Right forelimb (tissue), 1 donor: ENCODE measurements at places on chromosomes 7 and 10.

DNA sequence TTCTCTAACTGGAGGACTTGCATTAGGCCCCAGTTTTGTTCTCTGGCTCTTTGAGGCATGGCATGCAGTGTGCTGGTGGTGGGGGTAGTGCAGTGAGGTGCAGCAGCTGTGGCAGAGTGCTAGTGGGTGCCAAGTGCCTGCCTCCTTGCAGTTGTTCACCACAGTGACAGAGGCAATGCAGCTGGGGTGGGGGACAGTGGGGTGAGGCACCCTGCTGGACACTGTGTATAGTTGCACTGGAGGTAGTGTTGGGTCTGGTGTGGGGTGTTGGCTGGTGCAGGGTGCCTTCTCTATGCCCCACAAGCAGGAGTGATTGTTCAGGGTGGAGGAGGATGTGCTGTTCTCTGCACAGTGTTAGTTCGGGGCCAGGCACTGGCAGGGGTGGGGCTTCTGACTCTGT lies 21.7 kb upstream of the KEL start:
- DNase-seq, result no peak

DNA sequence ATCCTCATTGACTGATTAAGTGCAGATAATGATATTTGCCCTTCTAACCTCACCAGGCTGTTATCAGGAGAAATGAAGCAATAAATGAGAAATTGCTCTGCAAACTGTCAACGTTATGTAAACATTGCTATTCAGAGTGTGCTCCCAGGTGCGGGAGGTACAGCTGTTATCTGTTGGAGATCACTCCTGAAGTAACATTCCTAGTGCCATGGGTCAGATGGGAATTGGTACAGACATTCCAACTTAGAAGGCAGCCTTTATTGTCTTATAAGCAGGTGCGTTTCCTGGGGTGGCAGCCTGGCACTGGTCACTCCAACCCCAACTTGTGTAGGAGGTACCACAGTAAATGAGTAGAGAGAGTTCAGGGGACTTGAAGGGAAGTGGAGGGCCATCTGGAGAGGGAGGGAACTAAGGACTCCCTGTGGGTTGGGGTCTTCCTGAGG lies 36.8 kb downstream of the HK1 start:
- DNase-seq, result no peak

DNA sequence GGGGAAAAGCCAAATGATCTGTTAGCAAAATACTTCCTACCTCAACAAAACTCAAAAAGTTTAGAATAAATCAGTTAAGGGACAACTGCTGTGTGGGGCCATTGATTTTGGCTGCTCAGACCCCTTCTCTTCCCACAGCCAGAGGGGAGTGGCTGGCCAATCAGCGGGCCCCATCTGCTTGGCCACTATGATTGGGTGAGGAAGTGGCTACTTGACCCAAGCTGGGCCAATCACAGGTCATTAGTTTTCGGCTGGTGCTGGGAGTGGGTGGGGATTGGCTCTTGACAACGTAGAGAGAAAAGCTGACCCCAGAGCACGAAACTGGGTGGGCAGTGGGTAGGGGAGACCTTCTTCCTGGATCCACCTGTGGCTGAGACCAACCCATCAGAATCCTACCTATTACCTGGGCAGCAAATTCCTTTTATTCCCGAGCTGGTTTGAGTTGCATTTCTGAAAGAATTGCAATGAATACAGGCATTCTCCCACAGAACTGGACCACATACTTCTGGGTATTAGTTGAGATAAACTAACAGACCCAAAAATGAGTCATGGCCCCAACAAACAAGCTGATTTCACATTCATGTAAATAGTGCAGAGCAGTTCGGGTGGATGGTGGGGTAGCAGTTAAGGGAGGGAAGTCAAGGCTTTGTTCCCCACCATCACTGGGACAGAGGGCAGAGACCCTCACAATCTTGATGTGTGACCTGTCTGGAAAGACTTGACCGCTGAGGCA lies 35.6 kb upstream of the HMX3 start:
- no peak for DNase-seq

- DNase-seq, result no peak
Observed at GRCh38 chr7:51444936-51445335, 128.3 kb upstream of the COBL start.

DNA sequence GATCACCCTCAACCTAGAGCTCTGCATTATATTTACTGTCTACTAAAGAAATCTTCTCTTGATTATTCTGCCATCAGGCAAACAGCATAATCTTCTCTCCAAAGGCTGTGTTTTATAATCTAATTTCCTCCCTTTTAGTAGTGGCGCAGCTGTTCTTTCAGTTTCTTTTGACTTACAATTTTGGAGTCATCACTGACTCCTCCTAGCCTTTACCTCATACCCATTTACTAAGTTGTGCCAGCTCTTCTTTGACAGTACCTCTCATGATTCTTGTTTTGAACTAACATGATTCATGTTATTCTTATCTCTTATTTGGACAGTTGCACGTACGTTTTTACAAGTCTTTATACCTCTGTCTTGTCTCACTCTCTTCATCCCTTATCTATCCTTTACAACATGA lies 113.0 kb downstream of the FOXP2 start:
- no peak for DNase-seq

DNA sequence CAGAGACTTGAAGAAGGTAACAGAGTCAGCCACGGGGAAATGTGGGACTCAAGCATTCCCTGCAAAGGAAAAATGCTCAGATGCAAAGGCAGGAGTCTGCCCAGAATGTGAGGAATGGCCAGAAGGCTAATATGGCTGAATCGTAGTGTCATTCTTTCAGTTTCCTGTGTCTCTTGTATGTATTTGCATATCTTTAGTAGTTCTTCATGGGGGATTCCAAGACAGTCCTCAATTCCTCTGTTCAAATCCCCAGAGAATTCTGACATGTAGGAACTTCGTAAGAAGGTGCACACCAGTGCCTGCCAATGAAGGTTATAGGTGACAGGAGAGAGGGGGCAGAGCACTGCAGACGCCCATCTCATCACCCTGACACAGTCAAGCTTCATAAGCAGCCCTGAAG lies 154.4 kb downstream of the CACNB2 start:
- DNase-seq, result no peak

GRCh38 chr10:24363070-24363469 lies 154.1 kb downstream of the KIAA1217 start:
- no peak for DNase-seq

DNA sequence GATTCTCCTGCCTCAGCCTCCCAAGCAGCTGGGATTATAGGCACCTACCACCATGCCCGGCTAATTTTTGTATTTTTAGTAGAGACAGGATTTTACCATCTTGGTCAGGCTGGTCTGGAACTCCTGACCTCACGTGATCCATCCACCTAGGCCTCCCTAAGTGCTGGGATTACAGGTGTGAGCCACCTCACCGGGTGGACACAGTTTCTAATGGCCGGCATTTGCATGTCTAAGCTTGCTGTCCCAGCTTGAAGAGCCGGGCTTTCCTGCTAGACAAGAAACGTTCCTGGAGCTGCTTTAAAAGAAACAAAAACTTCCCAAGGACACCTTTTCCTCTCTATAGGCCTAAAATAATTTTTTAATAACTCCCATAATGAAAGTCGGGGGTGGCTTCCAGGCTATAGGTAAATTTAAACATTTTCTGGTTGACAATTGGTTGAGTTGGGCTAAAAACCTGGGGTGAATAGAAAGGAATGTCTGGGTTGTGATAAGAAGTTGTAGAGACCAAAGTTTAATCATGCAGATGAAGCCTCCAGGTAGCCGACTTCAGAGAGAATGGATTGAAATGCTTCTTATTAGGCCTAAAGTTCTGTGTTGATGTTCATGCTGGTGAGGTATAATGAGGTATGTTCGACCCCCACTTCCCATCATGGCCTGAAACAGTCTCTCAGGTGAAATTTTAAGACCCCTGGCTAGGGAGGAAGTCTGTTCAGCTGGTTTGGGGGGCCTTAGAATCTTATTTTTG lies 8.8 kb downstream of the ACADSB start:
- DNase-seq, result no peak
